ENCODE measurements at places on chromosomes 13 and 19.

- DNase-seq: peak; percentile 54
These were observed 136.9 kb downstream of the USP12 start for GRCh38 chr13:27034678-27035111.

- DNase-seq: peak; percentile 86
These were observed at the start of gene SLITRK5 for GRCh38 chr13:87671031-87671752. TSS of gene SLITRK5 (plus strand) at chr13:87671371. CDS start at chr13:87675389, 4,018 bp downstream.

- no peak for DNase-seq
These were observed 687.1 kb upstream of the SLITRK1 start for GRCh38 chr13:84569366-84569765.

GRCh38 chr13:37565425-37565824, 33.1 kb downstream of the POSTN start:
- DNase-seq: no peak

- no peak for DNase-seq
These were observed 967 bp upstream of the TPT1 start for GRCh38 chr13:45341799-45342500.

- DNase-seq: no peak
These were observed 868 bp upstream of the UBAC2 start for GRCh38 chr13:99199541-99200431.

- peak; percentile 83 for DNase-seq
These were observed at the start of gene LMTK3 for GRCh38 chr19:48511800-48512503. TSS of gene LMTK3 (minus strand) at chr19:48511835. CDS start at chr19:48511576, 259 bp downstream.

GRCh38 chr13:73060251-73061160, 1.7 kb downstream of the KLF5 start:
- DNase-seq: peak; percentile 74

DNA sequence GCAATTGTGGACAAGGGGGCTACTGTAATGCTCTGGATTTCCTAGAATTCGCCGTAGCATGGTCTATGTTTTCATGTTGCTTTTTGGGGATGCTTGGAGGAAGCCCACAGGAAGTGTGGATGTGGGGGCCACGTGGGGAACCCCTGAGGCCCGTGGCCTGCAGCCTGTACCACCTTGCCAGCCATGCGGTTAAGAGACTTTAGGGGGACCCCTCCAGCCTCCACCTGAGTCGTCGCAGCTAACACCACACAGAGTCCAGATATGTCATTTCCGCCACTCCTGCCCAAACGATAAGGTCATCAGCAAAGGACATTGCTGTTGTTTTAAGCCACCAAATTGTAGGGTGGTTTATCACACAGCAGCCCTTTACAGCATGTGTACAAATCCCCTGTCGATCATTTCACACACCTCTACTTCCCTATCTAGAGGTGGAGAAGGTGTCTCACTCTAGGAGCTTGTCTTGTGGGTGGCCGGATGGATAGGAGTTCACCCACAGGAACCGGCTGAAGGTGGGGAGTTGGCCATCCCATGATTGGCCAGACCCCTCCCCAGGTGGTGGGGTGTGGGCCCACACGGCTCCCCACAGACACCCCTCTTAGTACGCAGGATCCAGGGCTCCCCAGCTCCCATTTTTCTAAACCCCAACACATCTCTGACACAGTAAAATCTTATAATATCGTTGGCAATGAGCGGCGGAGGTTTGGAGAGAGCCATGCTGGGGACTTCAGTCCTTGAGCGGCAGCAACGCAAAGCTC, 226.7 kb downstream of the TEX29 start:
- DNase-seq: no peak

- no peak for DNase-seq
These were observed 3.6 kb upstream of the F2RL3 start for GRCh38 chr19:16885166-16885565.

DNA sequence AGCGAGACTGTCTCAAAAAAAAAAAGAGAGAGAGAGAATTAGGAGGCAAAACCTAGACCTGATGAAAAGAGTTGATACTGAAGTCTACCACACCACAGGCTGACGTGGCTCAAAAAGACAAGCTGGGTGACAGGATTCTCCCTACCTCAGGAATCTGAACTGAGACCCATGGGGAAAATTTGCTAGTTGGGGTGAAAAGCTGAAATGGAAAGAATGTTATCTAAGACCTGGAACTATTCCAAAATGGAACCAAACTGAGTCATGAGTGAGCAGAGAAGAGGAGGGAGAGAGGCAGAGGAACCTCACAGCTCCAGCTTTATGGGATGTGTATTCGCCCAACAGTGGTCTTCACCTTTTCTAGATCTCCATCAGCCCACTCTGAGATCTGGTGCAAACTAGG, 11.7 kb downstream of the SMG9 start:
- no peak for DNase-seq

DNA sequence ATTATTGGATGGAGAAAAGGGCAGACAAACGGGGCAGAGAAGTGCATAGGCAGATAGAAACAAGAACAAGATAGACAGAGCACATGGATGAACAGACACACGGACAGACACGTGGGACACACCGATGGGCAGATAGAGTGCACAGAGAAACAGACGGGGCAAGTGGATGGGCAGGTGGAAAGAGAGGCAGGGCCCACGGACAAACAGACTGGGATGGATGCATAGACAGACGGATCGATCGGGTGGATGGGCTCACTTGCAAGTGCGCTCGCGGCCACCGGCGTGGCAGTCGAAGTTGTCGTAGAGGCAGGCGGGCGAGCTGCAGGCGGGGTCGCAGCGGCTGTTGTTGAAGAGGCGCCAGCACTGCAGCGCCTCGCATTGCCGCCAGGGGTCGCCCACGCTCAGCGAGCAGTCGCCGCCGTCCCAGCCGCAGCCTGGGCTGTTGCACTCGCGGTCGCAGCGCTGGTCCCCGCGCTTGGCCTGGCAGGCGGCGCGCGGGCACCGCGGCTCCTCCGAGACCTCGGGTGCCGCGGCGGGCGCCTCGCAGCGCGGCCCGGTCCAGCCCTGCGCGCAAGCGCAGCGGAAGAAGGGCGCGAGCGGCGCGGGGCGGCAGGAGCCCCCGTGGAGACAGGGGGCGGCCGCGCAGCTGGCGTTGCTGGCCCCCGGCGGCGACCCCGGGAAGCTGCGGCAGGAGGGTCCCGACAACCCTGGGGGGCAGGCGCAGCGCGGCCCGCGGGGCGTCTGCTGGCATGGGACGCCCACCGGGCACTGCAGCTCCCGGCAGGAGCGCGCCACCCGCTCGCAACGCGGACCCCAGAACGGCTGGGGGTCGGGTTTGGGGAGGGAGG, 23.3 kb downstream of the NOTCH3 start:
- peak; percentile 85 for DNase-seq

DNA sequence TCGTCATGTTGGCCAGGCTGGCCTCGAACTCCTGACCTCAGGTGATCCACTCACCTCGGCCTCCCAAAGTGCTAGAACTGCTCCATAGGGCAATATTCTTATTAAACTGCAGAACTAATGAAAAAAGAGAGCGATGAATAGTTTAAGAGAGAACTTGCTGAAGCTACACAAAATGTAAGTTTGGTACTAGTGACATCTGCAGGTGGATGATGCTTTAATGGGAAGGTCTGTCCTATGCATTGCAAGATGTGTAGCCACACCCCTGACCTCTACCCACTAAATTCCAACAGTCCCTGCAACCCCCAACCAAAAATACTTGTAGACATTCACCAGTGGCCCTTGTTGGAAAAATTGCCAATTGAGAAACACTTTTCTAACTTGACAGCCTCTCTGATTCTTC, 117.8 kb downstream of the NALCN start:
- DNase-seq: no peak

- DNase-seq: peak; percentile 27
These were observed 621 bp downstream of the FBL start for GRCh38 chr19:39845584-39845932.

- DNase-seq: no peak
These were observed 971 bp downstream of the FOSB start for GRCh38 chr19:45468803-45469131.

DNA sequence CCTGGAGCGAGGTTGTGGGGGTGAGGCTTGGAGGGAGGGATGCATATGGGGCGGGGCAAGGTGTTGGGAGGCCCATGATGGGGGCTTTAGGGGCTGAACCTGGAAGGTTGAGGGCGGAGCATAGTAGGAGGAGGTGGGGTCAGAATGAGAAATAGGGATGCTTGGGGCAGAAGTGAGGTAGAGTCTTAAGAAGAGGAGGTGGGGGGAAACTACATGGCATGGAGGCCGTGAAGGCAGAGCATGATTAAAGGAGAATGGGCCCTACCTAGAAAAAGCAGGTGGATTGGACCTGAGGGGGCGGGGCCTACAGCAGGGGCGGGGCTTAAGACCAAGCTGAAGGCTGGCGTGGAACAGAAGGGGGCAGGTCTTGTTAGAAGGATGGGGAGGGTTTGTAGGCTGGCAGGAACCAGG, 799 bp downstream of the NR1H2 start:
- peak; percentile 74 for DNase-seq

DNA sequence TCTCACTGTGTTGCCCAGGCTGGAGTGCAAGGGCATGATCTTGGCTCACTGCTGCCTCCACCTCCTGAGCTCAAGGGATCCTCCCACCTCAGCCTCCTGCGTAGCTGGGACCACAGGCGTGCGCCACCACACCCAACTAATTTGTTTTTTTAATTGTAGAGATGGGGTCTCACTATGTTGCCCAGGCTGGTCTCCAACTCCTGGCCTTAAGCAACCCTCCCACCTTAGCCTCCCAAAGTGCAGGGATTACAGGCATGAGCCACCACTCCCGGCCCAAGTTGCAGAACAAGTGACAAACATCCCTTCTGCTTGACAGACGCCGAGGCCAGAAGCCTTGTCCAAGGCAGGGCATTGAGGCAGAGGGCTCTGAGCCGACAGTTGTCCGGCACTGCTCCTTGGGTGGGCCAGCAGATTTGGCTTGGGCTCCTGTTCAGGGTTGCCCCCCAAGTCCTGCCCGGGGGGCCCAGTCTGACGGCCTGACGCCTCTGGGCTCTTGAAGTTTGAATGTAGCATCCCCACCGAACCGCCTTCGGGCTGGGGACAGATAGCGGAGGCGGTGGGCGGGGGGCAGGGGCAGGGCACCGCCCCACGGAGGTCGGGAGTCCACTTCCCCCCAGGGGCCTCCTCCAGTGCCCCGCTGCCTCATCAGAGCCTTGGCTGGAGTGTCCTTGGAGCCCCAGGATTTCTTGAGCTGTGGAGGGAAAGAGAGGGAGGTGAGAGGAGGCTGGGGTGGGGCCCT, 5.7 kb upstream of the SPACA4 start:
- no peak for DNase-seq

DNA sequence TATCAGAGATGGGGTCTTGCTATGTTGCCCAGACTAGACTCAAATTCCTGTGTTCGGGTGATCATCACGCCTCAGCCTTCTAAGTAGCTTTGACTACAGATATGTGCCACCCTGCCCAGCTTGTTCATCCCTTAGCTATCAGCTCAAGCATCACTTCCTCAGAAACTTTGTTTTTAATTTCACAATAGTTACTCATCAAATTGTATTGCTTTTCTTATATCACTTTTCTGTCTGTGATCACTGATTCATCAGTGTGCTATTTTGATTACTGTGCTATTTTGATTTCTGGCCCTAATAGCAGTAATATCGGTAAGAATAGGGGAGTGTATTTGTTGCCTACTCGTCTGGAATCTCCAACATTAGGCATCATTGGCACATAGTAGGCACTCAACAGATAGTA, 878.6 kb upstream of the PCDH20 start:
- no peak for DNase-seq

- no peak for DNase-seq
These were observed at the start of gene HMG20B for GRCh38 chr19:3572855-3573161. TSS of gene HMG20B (plus strand) at chr19:3572944. CDS start at chr19:3573310, 366 bp downstream.

DNA sequence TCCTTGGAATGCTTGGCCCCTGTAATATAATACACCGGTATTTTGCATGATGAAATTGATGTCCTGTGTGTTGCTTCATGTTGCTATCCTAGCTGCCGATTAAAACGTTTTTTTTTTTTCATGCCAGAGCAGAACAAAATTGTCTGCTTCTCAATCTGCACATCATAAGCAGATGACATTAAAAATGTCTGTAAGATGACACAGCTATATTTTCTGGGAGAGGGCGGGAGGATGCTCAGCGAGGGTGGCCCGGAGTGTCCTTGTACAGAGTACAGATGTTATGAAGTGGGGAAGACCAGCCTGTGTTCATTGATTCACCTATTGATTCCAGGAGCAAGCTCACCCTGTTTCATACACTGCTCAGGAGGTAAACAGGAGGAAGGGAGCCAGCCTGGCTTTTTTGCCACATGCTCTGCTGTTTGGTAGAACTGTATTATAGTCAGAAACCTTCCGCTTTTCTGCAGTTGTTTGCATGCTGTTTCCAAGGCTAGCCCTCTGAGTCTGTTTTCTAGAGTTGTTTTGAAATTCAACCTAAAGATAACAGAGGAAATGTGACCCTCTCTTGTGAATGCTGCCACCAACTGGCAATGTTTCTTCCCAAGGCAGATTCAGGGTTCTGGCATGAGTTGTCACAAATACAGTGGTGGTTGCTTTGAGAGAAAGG, 4.7 kb upstream of the IRS2 start:
- peak; percentile 77 for DNase-seq

DNA sequence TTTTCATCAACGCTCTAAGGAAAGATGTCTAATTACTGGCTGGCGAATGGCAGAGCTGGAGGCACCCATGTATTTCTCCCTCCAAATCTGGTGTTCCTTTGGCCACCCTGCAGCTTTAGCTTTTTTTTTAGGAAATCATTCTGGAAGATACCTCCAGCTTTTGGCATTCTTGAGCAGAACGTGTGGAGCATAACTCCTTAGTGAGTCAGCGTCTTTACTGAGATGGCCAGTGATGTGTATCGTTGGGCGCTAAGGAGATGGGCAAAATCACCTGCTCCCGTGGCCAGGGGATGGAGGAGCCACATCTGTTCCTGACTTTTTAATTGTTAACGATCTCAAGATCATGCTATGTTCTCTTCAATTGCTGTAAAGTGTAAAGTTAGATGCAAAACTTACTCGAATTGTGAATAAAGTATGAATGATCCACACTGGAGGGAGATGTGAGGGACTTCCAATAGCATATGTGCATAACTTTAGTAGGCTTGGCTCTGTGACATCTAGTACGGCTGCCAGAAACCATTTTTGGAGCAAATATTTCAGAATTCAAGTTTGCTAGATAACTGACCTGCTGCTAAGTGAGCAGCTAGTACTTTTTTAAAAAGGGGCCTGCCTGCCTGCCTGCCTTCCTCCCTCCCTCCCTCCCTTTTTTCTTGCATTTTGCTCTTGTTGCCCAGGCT, 24.4 kb upstream of the C1QTNF9 start:
- DNase-seq: peak; percentile 11

DNA sequence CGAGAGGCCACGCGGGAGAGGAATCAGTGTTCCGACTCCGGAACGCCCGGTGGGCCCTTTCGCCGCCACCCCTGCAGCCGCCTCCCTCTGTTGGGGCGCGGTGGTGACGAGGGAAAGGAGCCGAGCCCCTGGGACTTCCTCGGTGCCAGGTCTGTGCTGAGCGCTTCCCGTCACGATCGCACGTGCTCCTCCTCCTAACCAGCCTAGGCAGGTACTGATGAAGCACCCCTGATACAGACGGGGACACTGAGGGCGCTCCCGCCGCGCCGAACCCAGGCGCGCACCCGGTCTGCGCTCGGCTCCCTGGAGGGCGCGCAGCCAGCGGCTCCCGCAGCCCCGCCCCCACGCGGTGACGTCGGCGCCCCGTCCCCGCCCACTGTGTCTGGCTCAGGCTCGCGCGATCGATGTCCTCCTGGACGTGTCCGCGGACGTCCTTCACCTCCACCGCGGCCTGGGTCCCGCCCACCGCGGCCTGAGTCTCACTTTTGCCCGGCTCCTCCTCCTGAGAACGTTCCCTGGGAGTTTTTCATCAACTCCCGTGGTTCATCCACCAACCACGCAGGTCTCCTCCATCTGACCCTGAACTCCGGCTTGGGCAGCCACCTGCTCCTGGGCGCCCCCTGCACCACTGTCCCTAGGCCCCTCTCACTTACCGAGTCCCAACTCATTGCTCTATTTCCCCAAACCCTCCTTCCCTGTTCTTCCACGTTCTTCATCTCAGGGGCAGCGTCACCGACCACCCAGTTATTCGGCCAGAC, 2.6 kb upstream of the KLK15 start:
- DNase-seq: peak; percentile 67

- no peak for DNase-seq
These were observed 5.4 kb upstream of the ZNF765 start for GRCh38 chr19:53389571-53389970.

Measured in mesendoderm (in vitro differentiated cells).